ENCODE measurements at places on chromosomes 2 and 18. TPM values are rescaled to one million over a fixed set of nuclear protein-coding genes. Genes with fewer than 3 reads are reported as not detected.

Gene RNU2-63P
- total RNA-seq = not detected

Gene PLEKHH2
- total RNA-seq = 19.1 TPM

- peak; percentile 43 for DNase-seq
Observed at GRCh38 chr18:62437235-62438017, 85.4 kb upstream of the ZCCHC2 start.

- DNase-seq = peak; percentile 87
Observed at GRCh38 chr2:8583400-8584173, 98.3 kb upstream of the ID2 start.

DNA sequence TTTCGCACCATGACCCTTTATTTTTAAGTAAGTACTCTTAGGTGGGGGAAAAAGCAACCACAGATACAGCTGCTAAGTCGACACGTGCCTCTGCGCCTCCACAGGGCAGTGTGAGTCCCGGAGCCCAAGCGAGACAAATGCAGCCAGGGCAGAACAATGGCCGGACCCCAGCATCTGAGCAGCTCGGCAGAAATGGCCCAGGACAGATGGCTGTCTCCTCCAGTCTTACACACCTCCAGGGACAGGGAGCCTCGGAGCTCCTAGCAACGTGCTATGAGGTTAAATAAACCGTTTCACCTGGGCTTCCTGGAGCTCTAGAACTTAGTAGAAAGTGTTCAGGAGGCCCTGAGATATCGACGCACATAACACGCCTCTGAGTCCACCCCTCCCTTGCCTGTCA, 47.3 kb upstream of the SALL3 start:
- DNase-seq = no peak

- DNase-seq = no peak
Observed at GRCh38 chr2:62686012-62686685, 19.4 kb upstream of the EHBP1 start.

Gene LYPD1
- total RNA-seq = 9.6 TPM

- DNase-seq = peak; percentile 96
Observed at GRCh38 chr2:205700331-205701132, 18.2 kb downstream of the NRP2 start.

Gene KLHL41
- total RNA-seq = not detected

Gene CHRNG
- not detected for total RNA-seq

Gene EVA1A
- 82.8 TPM for total RNA-seq

DNA sequence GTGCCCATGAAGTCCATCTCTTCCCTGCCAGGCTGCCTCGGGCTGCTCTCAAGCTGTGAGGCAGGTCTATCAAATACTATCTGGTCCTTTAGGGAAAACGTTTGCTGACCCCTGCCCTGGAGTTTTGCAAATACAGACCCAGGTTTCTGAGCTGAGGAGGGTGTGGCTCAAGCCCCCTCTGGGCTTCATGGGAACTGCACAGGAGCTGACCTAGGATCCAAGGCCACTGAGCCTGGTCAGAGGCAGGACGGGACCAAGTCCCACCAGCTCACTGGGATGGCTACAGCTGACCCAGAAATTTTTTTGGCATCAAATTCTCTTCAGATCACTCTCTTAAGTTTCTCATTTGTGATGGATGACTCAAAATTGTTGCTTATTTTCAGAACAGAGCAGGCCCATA, 14.1 kb downstream of the ZNF516 start:
- no peak for DNase-seq

Gene SERTAD2
- 8.9 TPM for total RNA-seq

All from renal cortical epithelial cell (primary cell).